ENCODE measurements at places on chromosomes 1 and 21.

DNA sequence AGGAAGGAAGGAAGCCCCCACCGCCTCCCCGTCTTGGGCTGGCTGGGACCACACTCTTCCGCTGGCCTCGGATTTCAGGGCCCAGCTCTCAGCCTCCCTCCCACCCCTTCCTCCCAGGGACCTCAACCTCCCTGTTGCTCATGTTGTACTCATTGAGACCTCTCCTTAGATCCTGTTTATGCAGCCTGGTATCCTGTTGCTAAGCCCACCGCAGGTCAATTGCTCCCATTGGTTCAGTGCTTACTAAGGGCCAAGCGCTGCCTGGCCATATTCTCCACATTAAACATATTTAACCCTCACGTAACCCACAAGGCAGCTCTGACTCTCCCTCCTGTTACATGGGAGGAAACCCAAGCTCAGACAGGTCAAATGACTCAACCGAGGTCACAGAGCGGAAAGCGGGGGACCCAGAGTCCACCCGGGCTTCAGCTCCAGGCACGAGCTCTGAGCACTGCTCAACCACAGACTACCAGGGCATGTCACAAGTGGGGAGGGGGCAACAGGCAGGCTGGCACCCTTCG, 23.2 kb upstream of the H6PD start:
- no peak for DNase-seq

DNA sequence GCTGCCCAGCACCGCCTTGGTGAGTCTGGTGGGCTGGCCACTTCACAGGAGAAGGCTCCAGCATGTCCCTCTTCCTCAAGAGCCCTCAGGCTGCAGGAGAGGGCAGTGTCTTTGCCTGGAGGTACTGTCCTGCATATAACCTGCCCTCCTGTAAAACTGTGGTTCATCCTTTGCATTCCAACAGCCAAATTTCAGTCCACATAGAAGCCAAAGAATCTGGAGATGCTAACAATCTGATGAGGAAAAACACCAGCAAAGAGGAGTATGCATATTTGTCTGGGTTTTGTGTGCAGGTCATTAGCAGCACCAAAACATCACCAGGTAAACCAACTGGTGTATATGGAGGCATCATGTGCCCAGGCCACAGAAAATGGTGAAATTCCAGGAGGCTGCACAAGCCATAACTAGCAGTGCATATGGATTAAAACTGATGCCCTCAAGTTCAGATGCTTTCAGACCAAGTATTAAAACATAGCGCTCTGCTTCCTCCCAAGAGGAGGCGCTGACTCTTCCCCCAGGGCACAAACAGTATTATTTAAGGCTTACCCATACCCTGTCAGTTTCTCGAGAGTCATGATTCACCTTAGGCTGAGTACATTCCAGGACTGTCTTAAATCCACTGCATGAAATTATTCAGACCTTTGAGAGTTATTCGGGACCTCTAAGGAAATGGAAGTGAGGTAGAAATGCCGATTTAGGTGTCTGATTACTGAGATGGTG, 150.5 kb upstream of the COA6 start:
- DNase-seq: no peak

DNA sequence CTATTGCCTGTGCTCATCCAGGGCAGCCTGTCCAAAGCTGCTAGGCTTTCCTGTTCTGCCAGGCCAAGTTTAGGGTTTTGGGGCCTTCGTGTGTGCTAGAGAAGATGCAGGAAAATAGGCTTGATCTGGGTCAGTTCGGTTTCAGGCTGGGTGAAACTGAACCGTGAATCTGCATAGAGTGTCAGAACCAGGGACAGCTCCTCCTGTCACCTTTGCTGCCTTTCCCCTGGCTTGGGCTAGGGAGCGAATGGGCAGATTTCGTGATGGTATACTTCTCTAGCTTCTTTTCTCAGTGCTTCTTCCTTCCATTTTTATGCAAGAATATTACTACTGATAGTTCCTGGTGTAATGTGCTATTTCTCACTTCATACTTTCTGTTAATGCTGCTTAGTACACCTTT, 6.0 kb upstream of the AGO1 start:
- DNase-seq: no peak

- peak; percentile 42 for DNase-seq
Measured at GRCh38 chr1:95197616-95198252, 36.3 kb upstream of the RWDD3 start.

DNA sequence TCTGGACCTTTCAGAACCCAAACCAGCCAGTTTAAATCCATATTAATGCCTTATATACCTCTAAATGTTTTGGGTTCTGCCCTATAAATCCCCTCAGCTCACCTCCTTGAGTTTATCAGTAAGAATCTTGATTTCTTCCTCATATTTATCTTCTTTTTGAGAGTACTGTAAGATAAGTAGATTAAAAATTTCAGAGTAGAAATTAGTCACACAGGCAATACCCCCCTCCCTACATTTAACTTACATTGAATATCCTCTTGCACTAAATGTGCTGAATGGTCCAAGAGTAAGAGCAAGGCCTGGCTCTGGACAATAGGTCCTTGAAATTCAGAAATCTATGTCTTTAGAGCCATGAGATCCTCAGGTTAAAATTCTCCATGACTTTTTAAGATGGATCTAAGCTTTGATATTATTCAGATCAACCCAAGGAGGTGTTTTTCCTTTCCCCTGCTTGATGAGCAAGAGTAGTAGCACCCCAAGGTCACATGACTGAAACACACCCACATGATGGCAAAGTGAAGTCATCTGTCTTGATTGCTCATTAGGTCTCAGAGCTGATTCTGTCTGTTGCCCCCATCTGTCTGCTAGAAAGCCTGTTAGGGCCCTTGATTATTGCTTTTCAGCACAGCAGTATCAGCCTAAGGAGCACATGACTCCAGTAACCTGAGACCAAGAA, 15.8 kb upstream of the NUP210L start:
- DNase-seq: no peak

GRCh38 chr1:246599315-246599714, 33.1 kb downstream of the CNST start:
- no peak for DNase-seq

DNA sequence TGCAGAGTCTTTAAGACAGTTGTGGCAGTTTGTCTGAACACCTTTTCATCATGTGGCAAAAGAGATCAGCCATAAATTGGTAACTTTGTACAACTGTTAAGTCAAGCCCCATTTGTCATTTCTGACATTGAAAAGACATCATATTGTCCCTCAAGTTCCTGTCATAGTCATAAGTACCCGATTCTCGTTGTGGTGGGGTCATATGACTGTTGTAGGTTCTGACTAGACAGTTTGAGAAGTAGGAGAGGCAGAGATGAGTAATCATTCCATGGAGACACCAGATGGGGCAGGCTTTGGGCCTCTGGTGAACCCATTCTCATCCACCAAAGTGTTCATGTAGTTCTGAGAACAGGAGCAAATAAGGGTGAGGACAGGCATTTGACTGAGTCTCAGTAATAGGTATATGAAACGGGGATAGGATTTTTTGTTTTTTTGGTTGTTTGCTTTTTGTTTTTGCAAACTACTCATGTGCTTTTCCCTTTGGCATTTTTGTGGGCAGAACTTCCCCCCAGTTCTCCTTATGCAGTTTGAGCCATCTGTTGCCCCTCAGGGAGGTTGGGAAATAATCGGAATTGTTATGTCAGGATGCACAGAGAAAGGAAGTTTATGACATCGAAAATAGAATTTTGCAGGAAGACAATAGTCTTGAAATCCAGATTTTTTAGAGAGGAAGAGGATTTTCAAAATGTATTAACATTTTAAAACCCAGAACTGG, 86.9 kb upstream of the KCNE2 start:
- no peak for DNase-seq

DNA sequence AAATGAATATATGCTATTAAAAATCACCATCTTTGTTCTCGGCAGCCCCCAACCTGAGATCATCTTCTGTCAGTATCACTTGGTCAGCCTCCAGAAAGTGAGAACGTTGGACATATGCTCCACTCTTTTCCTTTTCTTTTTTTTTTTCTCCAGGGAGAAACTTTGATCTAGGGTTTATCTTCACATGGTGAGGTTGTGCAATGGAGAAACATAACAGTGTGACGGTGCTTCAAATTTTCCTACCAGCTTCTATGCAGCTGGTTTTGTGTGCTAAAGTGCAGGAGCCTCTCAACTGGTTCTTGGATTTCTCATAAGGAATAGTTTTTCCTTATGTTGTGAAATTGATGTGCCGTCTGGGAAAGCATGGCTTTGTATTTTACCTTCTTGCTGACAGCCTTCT, 1202.9 kb downstream of the NCAM2 start:
- no peak for DNase-seq

DNA sequence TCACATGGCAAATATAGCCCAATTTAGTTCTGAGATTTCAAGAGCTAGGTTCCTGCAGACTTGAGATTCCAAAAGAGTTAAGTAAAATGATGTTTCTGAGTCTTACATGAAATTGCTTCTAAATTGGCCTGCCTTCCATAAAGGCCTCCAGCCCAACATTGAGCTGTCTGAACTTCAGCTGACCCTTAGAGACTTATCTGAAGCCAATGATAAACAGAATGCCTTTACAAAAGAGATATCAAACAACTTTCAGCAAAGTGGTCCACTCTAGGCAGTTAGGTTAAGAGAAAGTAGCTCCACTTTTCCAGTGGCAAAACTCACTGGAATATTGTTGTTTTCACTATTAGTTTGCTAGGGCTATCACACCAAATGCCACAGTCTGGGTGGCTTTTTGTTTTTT, 6.3 kb upstream of the RC3H1 start:
- no peak for DNase-seq

GRCh38 chr1:23168445-23169194, at the start of gene LUZP1:
Gene LUZP1, minus strand, starts transcription at chr1:23168856.
- DNase-seq: no peak

GRCh38 chr1:212457740-212458338, 25.1 kb downstream of the NENF start:
- DNase-seq: no peak

- no peak for DNase-seq
Measured at GRCh38 chr21:25350056-25350455, 257.2 kb downstream of the MRPL39 start.

- DNase-seq: no peak
Measured at GRCh38 chr21:38861989-38862683, 56.4 kb downstream of the ETS2 start.

- DNase-seq: no peak
Measured at GRCh38 chr21:37226041-37226920, 40.9 kb downstream of the VPS26C start.

- no peak for DNase-seq
Measured at GRCh38 chr1:234584926-234585325, 25.1 kb downstream of the IRF2BP2 start.

- DNase-seq: peak; percentile 99
Measured at GRCh38 chr1:85330711-85331290, 54.4 kb upstream of the BCL10 start.

GRCh38 chr21:45802956-45803617, 159.6 kb downstream of the PCBP3 start:
- DNase-seq: no peak
